ENCODE measurements at places on chromosomes 6 and 20. TPM values are rescaled to one million over a fixed set of nuclear protein-coding genes. Genes with fewer than 3 reads are reported as not detected.

GRCh38 chr6:138343112-138343511 is 34.6 kb upstream of the SMIM28 start:
- no peak for DNase-seq

DNA sequence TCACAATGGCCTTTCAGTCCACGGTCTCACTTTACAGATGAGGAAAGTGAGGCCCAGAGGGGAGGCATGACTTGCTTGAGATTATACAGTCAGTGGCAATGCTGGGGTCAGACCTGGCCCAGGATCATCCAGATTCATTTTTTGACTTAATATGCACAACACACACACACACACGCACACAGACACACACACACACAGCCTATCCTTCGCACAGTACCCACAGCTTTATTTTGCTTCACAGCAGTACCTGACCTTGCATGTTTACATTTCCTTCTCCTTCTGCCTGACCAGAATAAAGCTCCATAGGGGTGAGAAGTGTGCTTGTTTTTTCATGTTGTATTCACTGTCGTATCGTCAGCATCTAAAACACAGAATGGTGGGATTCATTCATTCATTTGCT is 79.8 kb downstream of the VEGFA start:
- DNase-seq, result no peak

DNA sequence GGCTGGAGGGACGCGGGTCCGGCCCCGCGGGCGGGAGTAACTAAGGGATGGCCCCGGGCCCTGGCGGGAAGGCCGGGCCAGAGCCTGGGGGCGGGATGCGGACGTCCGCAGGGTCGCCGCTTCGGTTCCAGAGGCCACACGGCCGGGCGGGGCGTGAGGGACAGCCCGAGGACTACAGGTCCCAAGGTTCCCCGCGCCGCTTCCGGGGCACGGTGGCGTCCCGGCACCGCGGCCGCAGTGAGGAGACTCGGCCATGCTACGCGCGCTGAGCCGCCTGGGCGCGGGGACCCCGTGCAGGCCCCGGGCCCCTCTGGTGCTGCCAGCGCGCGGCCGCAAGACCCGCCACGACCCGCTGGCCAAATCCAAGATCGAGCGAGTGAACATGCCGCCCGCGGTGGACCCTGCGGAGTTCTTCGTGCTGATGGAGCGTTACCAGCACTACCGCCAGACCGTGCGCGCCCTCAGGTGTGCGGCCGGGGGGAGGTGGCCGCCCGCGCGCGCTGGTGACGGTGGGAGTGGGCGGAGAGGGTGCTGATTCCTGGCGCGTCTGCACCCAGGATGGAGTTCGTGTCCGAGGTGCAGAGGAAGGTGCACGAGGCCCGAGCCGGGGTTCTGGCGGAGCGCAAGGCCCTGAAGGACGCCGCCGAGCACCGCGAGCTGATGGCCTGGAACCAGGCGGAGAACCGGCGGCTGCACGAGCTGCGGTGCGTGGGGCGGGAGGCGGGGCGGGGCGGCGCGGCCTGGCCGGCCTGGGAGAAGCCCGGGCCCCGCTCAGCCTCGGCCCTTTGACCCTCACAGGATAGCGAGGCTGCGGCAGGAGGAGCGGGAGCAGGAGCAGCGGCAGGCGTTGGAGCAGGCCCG is at the start of gene MRPS26:
MRPS26 (plus strand) TSS at position 237 of the 861 bp plus-strand sequence; CDS start at position 254, 17 bp downstream.
- DNase-seq, result peak; percentile 83

DNA sequence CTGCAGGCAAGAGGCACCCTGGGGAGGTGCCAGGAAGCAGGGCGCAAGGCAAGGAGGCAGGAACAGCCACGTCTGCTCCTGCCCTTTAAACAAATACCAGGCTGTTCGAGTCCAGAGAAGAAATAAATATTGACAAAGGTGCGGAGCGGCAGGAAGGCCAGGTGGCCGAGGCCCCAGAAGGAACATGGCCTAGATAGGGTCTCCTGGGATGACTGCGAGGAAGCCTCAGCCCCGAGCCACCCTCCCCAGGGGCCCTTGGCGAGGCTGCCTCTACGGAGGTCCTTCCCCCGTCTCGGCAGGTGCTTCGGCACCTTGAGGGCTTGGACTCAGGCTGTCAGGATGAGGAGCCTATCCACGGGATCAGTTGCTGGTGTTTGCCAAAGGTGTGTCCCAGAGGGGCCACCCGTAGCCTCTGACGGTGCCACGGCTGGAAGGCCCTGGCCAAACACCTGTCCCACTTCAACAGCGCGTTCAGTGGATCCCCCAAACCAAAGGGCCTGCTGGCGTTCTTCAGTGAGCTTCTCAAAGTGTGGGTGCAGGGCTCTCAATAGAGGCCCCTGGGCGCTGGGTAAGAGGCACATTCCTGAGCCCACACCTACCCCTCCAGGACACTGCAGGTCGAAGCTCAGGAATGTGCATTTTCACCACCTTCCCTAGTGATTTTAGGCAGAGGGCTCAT is 39.8 kb downstream of the SNX5 start:
- no peak for DNase-seq

DNA sequence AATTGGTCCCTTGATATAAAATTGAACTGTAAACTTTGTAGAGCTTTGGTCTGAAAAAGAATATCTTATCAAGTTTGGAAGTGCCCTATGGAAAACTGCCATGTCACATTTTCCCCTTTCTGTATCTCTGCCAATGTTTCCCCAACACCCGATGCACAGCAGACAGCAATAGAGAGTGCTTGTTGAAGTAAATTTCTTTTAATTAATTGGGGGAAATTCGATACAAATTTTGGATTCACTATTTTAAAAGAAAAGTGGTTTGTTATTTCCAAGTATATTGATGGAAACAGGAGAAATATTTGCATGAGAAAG is 208.1 kb downstream of the OGFRL1 start:
- no peak for DNase-seq

GRCh38 chr20:35299780-35300179 is 7.6 kb upstream of the FAM83C start:
- no peak for DNase-seq

DNA sequence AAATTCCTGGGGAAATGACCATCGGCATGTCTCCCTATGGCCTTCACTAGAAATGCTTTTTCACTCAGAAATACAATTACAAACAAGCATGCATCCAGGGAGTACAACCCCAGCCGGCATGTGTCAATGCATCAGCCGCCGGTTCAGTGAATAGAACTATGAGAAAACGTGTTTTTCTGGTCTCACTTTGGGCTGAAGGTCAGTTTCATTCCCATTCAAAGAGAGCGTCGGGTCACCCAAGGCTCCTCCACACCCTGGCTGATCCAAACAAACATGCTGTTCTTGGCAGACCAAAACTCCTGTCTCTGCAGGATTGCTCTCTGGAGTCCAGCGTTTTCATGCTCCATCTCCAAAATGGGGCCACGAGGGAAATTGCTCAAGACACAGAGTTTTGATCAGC is 35.5 kb upstream of the NXT1 start:
- DNase-seq, result no peak

GRCh38 chr20:46549188-46549972 is 1.1 kb downstream of the OCSTAMP start:
- no peak for DNase-seq

NRM gene
- total RNA-seq, result 3.8 TPM
